RWPE2 (cell line): ENCODE measurements at places on chromosomes 16 and 17.

GRCh38 chr16:79707876-79708275 is 107.3 kb upstream of the MAF start:
- no peak for DNase-seq

- no peak for DNase-seq
Observed at GRCh38 chr17:72008236-72008876, 112.5 kb upstream of the SOX9 start.

- DNase-seq: no peak
Observed at GRCh38 chr17:74737299-74738050, 419 bp downstream of the RAB37 start.

DNA sequence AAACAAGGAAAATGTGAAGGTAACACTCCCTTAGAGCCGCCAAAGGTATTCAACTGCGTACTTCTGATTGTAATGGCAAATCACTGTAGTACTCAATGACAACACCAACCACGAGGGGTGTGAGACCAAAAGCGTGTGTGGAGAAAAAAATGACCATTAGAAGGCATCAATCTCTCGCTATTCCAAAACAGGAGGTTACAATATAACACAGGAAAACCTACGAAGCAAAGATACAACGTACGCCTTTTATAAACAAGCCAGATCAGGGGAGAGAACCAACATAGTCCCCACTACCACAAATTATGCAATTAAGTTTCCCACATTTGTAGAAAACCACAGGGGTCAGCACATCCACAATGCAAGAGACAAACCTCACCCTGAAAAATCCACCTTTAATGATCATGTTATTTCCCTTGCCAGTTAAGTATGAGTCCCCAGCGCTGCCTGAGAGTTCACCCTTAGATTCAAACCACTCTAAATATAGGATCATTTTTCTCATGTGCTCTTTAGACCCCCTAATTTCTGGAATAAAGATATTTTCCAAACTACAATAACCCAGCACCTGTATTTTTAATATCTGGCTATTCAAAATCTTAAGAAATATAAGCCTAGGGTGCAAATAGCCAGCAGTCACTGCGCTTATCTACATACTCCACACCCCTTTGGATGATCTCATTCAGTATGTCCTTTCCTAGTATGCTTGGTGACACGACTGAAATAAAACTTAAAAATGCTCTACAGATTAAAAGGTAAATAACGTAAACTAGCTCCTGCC is 12.4 kb downstream of the TEX14 start:
- DNase-seq: no peak

DNA sequence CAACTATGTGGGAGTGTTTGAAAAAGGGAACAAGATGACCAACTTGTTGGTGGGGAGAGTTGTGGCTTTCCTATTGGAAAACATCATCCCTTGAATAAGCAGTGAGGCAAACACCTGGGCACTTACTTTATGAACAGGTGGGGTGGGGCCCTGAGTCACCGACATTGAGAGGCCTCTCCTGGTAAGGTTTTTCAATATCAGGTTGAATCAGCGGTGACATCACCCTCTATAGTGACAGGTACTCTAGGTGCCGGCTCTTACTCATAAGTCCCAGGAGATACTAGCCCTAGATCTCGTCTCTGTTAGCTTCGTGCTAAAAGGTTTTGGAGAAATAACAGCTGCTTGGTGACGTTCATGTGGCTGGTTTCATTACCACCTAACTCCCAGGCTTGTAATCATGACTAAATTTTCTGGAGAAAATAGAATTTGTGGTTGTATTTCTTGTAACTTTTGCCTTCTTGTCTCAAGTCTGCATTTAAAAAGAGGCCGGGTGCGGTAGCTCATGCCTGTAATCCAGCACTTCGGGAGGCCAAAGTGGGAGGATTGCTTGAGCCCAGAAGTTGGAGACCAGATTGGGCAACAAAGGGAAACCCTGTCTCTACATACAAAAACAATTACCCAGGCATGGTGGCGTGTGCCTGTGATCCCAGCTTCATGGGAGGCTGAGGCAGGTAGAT is 19.3 kb downstream of the CDH1 start:
- DNase-seq: peak; percentile 99

- DNase-seq: no peak
Observed at GRCh38 chr17:27633312-27634025, 2.5 kb downstream of the LGALS9 start.

DNA sequence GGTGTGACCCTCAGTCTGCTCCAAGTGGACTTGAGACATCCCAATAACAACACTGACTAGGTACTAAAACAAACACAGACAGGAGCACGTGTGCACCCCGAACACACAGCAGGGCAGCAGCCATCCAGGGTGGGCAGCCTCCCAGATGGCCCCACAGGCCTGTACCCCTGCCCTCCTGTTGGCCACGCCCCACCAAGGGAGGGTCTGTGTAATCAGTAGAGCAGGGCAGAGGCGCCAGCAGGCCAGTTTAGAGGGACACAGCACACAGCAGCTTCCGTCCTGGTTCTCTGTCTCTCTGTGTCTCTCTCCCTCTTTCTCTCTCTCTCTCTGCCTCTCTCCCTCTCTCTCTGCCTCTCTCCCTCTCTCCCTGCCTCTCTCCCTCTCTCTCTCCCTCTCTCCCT is 21.4 kb downstream of the ACTG1 start:
- peak; percentile 65 for DNase-seq

DNA sequence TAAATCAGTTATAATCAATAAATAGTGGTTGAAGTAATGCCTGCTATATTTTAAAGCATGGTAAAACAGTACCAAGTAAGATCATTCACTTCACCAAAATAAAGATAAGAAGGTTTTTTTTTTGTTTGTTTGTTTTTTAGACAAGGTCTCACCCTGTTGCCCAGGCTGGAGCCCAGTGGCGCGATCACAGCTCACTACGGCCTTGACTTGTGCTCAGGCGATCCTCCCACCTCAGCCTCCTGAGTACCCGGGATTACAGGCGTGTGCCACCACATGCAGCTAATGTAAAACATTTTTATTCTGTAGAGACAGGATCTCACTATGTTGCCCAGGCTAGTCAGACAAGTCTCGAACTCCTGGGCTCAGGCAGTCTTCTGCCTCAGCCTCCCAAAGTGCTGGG is 84.5 kb upstream of the NETO2 start:
- no peak for DNase-seq
